ENCODE measurements at places on chromosomes 12 and 14. TPM values are rescaled to one million over a fixed set of nuclear protein-coding genes. Genes with fewer than 3 reads are reported as not detected.

PPP4R3A gene
- total RNA-seq = 45.5 TPM

COX8C gene
- 0.67 TPM for total RNA-seq

SLC38A4 gene
- not detected for total RNA-seq

HSP90B1 gene
- total RNA-seq = 433 TPM

TAS2R14 gene
- 1.3 TPM for total RNA-seq

GYS2 gene
- total RNA-seq = not detected

GPR33 gene
- total RNA-seq = not detected

LRRK2 gene
- total RNA-seq = 7.1 TPM

RPL10L gene
- total RNA-seq = not detected
